ENCODE measurements at places on chromosomes 2 and 18. TPM values are rescaled to one million over a fixed set of nuclear protein-coding genes. Genes with fewer than 3 reads are reported as not detected.

GRCh38 chr2:20934236-20934635, 109.6 kb downstream of the APOB start:
- no peak for DNase-seq

DNA sequence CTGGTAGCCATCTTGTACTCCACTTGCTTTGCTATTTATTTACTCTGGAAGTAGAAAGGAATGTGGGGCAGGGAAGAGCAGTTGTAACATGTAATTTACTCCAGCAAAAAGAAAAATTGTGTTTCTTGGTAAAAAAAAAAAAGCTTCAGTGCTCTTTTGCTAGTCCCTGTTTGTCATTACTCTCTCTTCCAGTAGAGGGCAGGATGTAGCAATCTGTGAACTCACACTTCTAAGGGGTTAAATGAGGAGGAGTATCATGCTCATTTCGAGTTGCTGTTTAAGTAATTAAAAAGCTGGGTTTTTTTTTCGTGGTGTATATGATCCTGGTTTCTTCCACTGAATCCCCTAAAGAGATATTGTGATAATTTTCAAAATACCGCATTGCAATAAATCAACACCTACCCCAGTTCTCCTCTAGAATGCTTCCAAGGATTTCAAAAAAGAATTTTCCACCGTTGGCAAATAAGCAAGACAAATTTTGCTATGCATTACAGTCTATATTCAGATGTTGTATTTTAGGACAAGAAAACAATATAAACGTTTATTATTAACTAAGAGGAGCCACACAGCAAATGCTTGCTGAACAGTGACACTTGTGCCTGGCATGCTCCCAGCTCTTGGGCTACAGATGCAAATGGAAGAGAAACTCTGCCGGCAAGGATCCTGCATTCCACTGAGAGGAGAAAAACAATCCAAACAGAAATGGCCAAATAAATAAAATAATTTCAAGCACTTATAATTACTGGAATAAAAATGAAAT, 261.6 kb downstream of the ASXL3 start:
- DNase-seq, result no peak

- DNase-seq, result no peak
Observed at GRCh38 chr2:226845386-226846116, 9.7 kb downstream of the RHBDD1 start.

- DNase-seq, result no peak
Observed at GRCh38 chr2:47631792-47632398, 151.1 kb upstream of the MSH6 start.

- no peak for DNase-seq
Observed at GRCh38 chr2:23311186-23311585, 73.8 kb upstream of the KLHL29 start.

- no peak for DNase-seq
Observed at GRCh38 chr2:26786207-26787028, 562 bp downstream of the CENPA start.

DNA sequence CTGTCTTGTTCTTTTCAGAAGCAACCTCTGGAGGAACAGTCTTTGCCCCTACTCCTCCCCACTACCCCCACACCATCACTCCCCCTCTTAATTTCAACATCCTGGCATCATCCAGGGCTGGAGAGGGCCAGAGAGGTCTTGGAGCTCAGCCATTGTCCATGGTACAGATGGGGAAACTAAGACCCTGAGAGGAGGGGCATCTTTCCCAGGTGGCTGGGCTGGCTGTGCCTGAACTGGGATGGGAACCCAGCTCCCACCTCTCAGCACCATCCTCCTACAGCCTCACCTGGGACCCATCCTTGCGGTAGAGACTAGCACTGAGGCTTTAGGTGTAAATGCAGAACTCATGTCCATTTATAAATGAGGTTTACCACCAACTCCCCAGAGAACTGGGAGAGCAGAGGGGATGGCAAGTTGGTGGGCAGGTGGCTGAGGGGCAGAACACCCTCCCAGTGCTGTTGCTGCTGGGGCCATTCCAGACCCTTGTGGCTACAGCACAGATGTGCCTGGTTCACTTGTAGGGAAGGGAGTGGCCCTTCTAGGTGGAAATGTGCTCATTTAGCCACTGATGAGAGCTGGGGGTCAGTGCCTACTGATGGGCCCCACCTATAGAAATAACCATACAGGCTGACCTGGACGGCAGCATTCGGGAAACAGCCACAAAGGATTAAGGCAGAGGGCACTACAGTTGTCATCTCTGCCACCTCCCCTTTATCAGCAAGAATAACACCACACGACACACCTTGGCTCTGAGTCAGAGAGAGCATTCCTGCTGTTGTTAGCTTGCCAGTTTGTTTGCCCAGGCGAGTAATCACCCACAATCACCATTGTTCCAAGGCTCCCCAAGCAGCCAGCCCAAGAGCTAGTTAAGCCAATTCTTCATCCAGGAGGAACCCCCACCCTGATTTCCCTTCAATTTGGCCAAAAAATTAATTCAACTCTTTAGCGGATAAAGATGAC, 2.1 kb downstream of the MLPH start:
- DNase-seq, result no peak

DNA sequence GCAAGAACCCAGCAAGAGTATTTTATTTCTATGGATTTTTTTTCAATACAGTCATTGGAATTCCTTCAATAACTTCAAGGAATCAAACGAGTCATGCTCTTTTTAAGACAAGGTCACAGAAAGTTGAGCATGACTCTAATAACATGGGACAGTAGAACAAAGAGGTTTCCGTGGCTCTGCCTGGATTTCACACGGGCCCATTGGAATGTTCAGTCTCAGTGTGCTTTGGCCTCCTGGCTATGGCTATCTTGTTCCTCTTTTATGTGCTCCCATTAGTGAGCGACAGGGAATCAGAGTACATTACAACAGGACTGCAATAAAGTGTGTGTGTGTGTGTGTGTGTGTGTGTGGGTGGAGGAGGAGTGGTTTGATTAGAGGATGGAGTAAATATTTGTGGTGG, 312.4 kb downstream of the DCC start:
- no peak for DNase-seq

Gene TMEM163
- total RNA-seq, result 0.40 TPM

DNA sequence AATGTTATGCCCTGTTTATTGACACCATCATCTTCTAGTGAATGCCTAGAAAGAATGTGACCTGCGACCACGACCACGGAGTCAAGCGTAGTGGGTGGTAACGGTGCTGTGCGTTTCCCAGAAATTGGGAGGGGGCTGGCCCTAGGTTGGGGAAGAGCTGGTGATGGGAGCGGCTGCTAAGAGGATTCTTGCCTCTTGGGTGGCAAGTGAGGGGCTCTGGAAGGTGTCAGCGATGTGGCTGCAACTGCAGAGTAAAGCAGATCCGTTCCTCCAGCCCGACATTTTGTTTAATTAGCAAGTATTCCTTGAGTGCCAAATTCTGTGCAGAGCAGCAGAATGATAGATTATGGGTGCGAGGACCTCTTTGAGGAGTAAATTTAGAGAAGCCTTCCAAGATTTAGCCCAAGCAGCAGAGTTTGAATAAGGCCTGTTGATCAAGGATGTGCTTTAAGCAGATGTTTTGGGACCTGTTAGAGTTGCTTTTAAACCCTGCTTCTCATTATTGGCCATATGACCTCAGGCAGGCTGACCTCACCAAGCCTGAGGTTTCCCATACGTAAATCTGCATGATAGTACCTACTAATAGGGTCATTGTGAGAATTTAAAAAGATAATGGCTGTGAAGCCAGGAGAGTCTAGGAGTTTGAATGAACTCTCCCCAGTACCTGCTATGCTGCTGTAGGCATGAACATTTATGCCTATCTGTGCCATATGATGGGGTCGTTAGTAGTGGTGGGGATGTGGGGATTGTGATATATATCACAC, 287.7 kb downstream of the PTGR3 start:
- DNase-seq, result no peak

DNA sequence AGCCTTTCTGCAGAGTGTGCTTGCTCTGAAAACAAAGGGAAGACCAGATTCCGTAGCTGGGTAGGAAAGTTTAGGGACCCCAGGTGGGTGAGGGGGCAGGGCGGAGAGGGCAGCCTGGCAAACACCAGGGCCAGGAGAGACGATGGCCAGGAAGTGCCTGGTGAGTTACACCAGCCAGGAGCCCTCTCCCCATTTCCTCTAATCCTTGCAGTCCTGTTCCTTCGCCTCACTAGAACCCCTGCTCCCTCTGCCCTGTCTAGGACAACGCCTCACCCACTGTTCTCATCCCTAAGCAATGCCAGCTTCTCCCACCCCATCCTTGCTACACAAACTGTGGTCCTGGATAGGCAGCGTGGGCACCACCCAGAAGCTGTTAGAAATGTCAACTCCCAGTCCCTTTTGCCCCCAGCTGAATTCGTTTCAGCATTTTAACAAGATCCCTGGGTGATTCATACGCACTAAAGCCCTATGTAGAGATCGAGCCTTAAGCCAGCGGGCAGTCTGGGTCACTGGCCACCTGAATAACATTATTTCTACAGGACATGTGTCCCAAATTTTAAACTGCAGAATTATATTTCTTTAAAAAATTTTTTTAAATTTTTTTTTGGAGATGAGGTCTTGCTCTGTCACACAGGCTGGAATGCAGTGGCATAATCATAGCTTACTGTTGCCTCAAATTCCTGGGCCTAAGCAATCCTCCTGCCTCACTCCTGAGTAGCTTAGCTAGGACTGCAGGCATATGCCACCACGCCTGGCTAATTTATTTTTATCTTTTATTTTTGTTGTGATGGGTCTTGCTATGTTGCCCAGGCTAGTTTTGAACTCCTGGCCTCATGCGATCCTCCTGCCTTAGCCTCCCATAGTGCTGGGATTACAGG, 10.9 kb downstream of the WIPF1 start:
- DNase-seq, result no peak

DNA sequence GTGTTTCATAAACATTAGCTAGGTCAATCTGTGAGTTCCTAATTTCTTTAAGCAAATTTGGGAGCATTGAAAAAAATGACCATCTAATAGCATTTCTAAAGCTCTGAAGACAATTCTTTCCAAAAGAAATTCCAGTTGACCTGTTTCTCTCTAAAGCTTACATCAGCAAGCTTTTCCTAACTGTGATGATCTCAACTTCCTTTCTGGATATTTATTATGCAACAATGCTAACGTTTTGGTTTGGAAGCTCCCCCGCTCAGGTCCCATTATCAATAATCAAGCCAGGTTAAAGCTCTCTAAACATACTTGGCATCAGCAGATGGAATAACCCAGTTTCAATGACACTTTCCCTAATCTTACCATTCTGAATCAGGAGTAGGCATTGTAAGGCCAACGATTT, 196.3 kb upstream of the TANK start:
- no peak for DNase-seq

DNA sequence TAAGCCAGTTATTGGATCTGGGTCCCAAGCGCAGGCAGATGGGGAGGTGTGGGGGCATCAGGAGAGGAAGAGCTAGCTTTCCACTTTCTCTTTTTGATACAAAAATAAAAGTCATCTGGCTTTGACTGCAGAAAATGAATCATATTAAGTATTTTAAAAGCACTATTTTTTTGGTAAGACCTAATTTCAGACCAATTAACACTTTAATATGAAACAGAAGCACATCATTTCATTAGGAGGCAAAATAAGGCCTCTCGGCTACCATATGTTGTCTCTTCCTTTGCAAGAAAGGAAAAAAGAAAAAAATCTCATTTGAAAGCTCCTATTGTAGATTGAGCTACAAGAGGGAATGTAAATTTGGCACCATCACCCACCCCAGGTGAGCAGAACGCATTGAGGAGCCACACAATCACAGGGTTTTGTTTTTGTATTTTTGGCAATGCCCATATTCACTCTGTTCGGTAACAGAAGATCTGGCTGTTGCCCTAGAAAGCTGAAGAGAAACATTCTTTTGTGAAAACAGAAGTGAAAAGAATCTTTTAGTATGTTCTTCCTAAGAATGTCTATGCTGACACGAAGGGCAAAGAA, 390.7 kb upstream of the ETAA1 start:
- no peak for DNase-seq

DNA sequence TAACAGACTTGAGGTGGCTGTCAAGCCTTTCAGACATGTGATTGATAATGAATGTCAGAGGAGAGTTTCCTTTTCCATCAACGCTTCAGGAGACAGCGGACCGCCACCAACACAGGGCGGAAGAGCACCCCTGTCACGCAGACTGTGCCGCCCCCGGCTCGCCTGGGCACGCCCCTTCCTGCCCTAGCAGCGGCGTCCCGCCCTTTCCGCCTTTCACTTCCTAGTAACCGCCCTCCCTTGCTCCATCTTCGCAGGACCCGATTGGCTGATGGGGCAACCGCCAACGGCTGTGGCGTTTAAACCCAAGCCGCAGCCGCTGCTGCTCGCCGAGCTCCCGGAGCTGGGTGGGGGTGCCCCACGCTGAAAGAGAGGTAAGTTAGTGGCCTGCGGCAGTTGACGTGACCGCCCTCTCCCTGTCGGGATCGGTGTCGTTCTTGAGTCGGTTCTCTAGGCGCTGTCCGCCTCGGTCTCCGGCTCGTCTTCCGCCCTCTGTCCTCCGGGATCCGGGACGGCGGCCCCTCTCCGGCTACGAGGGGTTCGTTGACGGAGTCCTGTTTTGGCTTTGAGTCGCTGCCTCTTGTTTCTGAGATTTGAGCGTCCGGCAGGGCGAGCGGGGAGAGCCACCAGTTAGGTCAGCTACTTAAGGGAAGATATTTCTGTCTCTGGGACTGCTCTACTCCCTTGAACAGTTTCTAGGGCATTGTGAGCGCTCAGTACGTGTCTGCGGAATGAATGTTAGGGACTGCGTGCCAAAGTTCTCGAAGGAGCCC, at the start of gene SGO2:
Gene SGO2, plus strand, starts transcription at position 326 of the 770 bp plus-strand sequence. CDS start 6,769 bp downstream, outside the sequence.
- peak; percentile 96 for DNase-seq

Gene GPR17
- 0.25 TPM for total RNA-seq

Gene SESTD1
- total RNA-seq, result 33.7 TPM

Gene EMILIN1
- 15.7 TPM for total RNA-seq

- peak; percentile 66 for DNase-seq
Observed at GRCh38 chr18:63346031-63346430, 21.0 kb downstream of the KDSR start.

GRCh38 chr2:156470975-156471583, 34.9 kb downstream of the GPD2 start:
- no peak for DNase-seq

Gene CD207
- not detected for total RNA-seq

Gene PPP1R7
- 70.3 TPM for total RNA-seq

GRCh38 chr2:1418566-1418965, 5.3 kb downstream of the TPO start:
- no peak for DNase-seq

Gene GRP
- total RNA-seq, result not detected
